ENCODE measurements at places on chromosomes 1 and 21. TPM values are rescaled to one million over a fixed set of nuclear protein-coding genes. Genes with fewer than 3 reads are reported as not detected.

DNA sequence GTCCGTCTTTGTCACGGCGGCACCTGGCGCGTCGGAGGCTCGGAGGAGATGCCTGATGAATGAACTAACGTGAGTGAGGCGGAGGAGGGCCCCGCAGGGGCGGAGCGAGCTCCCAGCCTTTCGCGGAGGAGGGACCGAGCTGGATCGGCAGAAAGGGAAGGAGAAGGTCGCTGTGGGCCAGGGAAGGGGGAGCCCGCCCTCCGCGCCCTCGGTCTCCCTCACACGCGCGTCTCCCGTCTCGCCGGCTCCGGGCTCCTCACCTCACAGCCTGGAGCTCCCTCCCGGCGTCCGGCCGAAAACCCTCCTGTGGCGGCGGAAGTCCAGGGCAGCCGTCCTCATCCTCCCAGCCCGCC lies 519 bp downstream of the ZNF496 start:
- no peaks in the 10 kb centered on the region for H3K27me3 ChIP-seq
- peak; percentile 92 for DNase-seq
- peaks cover 37% of the 10 kb centered on the region for H3K4me1 ChIP-seq
- H3K4me3 ChIP-seq, result peak overlapping the region; percentile 80
- peaks cover 27% of the 10 kb centered on the region for H3K36me3 ChIP-seq

GRCh38 chr1:215055281-215055935 lies 27.1 kb upstream of the KCNK2 start:
- DNase-seq, result no peak
- H3K27ac ChIP-seq, result no peak overlapping the region
- H3K27me3 ChIP-seq, result no peaks in the 10 kb centered on the region

DNA sequence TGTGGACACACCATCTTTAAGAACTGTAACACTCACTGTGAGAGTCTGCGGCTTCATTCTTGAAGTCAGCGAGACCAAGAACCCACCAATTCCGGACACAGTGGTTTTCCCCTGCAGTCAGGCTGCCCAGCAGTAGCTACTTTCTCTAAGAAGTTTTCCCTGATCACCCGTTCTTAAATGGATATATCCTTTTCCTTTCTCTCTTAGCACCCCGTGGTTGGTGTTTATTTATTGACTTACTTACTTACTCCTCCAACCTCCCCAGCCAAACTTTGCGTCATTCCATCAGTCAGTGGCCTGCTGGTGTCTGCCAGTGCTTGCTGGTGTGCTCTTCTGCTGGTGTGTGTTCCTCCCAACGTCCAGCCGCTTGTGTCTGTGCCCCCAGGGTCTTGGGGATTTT lies 264.8 kb downstream of the GPR52 start:
- no peak overlapping the region for H3K27ac ChIP-seq
- no peaks in the 10 kb centered on the region for H3K4me1 ChIP-seq
- no peak for DNase-seq
- H3K4me3 ChIP-seq, result no peak overlapping the region
- H3K36me3 ChIP-seq, result peaks cover 10% of the 10 kb centered on the region

DNA sequence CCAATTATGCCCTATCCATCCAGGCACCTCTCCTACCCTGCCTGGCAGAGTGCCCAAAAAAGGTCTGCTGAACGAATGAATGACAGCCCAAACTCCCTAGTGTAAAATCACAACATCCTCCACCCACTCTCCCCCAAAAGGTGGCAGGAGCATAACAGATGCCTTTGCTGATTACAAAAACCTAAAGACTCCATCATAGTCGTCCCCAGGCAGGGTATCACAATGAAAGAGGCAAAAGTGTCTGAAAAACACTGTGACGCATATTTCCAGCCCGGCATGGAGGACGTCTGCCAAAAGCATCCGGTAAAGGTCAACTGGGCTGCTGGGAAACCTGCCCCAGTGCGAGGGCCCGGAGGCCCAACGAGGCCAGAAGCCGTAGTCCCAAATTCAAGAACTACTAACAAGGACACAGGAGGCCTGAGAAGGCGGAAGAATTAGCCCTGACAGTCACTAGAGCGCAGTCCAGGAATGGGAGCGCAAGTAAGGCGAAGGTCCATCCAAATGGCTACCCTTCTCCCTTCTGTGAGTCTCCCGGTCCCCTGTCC lies 576 bp downstream of the SMIM12 start:
- H3K4me1 ChIP-seq, result peaks cover 6% of the 10 kb centered on the region
- H3K36me3 ChIP-seq, result peaks cover 16% of the 10 kb centered on the region
- H3K27me3 ChIP-seq, result no peaks in the 10 kb centered on the region

C1orf94 gene
- 0.40 TPM for total RNA-seq

- no peaks in the 10 kb centered on the region for H3K4me1 ChIP-seq
- no peaks in the 10 kb centered on the region for H3K36me3 ChIP-seq
- no peak for DNase-seq
These were observed 316.2 kb downstream of the HMCN1 start for GRCh38 chr1:186050360-186050759.

DNA sequence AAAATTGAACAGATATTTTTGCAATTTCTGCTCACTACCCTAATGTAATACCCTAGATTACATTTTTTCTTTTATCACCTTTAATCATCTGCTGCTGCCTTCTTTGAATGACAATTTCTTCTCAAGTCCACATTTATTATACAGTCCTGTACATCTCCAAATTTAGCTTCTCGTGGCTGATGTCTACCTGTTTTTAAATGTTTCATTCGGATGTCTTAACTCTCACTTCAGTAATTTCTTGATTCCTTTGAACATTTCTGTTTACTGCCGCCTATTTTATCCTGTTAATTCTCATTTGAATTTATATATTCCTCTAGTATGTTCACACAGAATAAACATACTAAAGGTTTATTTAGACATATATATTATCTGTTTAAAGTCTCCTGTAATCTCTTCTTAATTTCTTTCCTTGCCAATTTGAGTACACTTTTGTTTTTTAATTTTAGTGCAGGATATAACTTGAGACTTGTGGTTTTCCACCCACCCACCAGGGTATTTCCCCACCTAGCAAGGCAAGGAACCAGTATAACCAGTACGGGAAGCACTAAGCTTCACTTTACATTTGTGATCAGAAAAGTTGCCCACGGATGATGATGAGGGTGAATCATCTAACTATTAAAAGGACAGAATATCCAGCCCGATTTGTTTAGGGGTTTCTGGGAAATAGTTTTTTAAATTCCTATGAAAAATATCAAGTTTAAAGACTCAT lies 12.7 kb downstream of the INSL5 start:
- no peak overlapping the region for H3K4me3 ChIP-seq
- no peak overlapping the region for H3K27ac ChIP-seq
- no peaks in the 10 kb centered on the region for H3K27me3 ChIP-seq
- H3K36me3 ChIP-seq, result no peaks in the 10 kb centered on the region

DNA sequence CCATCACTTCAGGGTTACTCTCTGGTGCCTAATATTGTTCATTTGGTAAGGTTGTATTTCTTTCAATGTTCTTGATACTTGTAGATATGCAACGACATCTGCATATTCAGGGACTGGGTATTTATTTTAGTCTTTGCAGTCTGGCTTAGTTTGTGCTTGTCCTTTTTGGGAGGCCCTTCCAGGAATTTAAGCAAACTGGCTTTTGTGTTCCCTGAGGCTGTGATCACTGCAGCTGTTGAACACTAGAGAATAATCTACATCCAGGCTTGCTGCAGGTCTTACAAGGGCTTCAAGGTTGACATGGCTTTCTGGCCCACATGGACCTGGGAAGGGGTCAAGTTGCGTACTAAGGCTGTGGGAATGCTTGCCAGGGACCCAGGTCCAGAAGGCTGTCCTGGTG lies 72.1 kb downstream of the CCDC18 start:
- H3K4me1 ChIP-seq, result no peaks in the 10 kb centered on the region
- H3K4me3 ChIP-seq, result no peak overlapping the region
- H3K27ac ChIP-seq, result no peak overlapping the region

DNA sequence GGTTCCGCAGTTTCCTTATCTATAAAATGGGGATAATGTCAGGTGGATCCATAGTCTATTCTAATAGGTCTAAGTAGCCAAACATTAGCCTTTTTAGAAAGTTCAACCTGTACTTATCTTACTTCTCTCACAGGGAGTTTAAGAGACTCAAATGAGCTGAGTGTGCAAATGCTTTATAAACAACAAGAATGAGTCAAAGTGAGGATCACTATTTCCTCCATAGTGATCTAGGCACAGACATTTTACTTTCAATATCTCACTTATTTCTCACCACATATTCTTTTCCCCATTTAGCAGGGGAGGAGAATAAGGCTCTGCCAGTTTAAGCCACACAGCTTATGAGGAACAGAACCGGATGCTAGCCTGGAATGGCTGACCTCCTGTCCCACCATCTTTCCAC lies 92.1 kb upstream of the LMO4 start:
- H3K4me3 ChIP-seq, result no peak overlapping the region
- DNase-seq, result no peak
- no peaks in the 10 kb centered on the region for H3K27me3 ChIP-seq
- H3K4me1 ChIP-seq, result no peaks in the 10 kb centered on the region

DNA sequence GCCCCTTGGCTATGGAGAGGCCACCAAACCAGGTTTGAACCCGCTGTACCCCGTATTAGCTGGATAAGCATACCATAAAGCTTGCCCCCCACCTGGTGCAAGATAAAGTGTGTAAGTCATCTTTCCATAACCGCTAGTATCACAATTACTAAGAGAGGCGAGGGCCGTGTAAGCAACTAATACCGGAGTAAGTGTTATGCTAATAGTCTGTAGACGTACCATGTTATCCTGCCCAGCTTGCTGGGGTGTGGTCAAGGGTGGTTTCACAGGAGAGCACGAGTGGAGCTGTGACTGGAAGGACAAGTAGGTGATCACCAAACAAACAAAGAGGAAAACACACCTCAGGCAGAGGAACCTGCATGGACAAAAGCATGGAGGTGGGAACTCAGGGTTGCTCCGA lies 3.6 kb upstream of the TNFRSF1B start:
- no peak overlapping the region for H3K27ac ChIP-seq
- H3K4me3 ChIP-seq, result no peak overlapping the region
- H3K27me3 ChIP-seq, result peaks cover 22% of the 10 kb centered on the region
- peaks cover 25% of the 10 kb centered on the region for H3K4me1 ChIP-seq

NR5A2 gene
- 1.8 TPM for total RNA-seq

GRCh38 chr1:234687011-234687410 lies 77.0 kb upstream of the IRF2BP2 start:
- no peaks in the 10 kb centered on the region for H3K36me3 ChIP-seq
- H3K4me3 ChIP-seq, result no peak overlapping the region
- no peak overlapping the region for H3K27ac ChIP-seq

DNA sequence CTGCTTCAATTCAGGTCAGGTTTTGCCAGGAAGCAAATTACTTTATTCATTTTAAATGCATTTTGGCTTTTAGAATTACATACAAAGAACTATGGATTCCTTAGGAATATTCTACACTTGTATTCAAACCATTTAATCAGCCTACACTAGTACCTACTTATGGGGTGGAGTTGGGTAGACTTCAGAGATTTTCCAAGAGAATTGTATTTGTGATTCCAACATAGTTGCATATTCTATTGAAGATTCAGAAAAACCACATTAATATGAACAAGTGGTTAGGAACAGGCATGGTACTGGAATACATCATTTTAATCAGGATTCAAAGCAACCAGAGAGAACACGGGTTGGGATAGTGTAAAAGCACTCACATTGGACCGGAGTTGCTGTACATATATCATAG lies 33.4 kb downstream of the LUZP1 start:
- no peak overlapping the region for H3K4me3 ChIP-seq
- no peaks in the 10 kb centered on the region for H3K4me1 ChIP-seq
- no peaks in the 10 kb centered on the region for H3K27me3 ChIP-seq

GRCh38 chr1:29855561-29856160 lies 619.3 kb downstream of the PTPRU start:
- H3K27me3 ChIP-seq, result no peaks in the 10 kb centered on the region
- no peak for DNase-seq

GRCh38 chr1:108016451-108016920 lies 51.5 kb upstream of the VAV3 start:
- no peaks in the 10 kb centered on the region for H3K4me1 ChIP-seq
- no peak overlapping the region for H3K4me3 ChIP-seq
- no peak overlapping the region for H3K27ac ChIP-seq
- no peak for DNase-seq

- H3K36me3 ChIP-seq, result no peaks in the 10 kb centered on the region
- peak within 1 kb of the TSS; percentile 83 for H3K4me3 ChIP-seq
- H3K27me3 ChIP-seq, result peaks cover 2% of the 10 kb centered on the region
- H3K27ac ChIP-seq, result peak within 1 kb of the TSS; percentile 89
These were observed at the start of gene C1orf21 for GRCh38 chr1:184386312-184387068. Gene C1orf21 (plus strand): TSS chr1:184387029. CDS start chr1:184477510, 90,481 bp downstream.

DNA sequence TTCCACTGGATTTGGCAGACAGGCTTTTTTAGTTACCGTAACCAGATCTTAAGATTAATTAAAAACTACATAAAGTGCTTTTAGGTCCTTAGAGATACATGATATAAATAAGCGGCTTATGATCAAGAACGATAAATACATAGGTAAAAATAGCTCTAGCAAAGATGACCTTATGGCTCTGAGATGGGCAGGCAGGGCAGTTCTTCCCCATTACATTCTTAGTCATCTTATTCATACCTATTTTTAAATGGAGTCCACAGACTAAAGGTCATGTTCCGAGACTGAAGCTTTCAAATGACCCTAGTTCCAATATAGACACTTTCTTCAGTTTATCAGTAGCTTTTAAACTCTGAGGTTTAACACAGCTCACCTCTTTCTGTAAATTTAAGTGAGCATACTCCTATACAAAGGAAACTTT lies 4.3 kb downstream of the MCL1 start:
- no peak overlapping the region for H3K27ac ChIP-seq
- H3K4me1 ChIP-seq, result peaks cover 6% of the 10 kb centered on the region
- H3K27me3 ChIP-seq, result no peaks in the 10 kb centered on the region
- H3K4me3 ChIP-seq, result no peak overlapping the region
- peaks cover 32% of the 10 kb centered on the region for H3K36me3 ChIP-seq

DNA sequence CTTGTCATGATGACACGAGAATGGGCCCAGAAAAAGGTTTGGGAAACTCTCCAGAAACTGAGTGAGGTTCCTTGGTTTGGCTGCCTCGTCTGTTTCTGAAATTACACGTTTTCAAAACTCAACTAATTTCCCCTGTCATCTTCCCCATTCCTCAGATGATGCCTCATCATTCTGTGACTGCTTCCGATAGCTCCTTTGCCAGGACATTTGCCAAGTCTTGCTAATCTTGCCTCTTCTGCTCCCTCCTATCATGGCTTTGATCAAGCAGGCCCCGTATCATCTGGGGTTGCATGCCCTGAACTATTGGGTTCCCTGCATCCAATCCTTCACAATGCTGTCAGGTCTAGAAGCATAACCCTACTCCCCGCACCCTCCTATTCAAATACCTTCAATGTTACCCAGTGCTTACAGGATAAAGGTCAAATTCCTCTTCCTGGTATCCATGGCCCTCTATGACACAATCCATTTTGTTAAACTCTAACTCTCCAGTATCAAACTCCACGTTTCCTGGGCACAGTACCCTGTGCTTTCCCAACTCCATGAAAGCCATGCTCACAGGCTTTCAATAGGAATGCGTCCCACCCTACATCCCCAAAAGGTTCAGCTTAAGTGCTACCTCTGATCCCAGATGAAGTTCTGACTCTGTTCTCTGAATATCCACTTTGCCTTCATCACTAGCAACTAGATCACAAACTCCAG lies 22.2 kb upstream of the TMEM200B start:
- no peak overlapping the region for H3K27ac ChIP-seq
- no peaks in the 10 kb centered on the region for H3K4me1 ChIP-seq
- no peaks in the 10 kb centered on the region for H3K27me3 ChIP-seq
- DNase-seq, result no peak
- no peak overlapping the region for H3K4me3 ChIP-seq
- H3K36me3 ChIP-seq, result peaks cover 49% of the 10 kb centered on the region

CYP4A22 gene
- total RNA-seq, result 0.22 TPM

All from spinal cord (tissue), 10 donors.